ENCODE measurements at places on chromosomes 12 and 14. TPM values are rescaled to one million over a fixed set of nuclear protein-coding genes. Genes with fewer than 3 reads are reported as not detected.
A peak's percentile ranks its signal among the peaks of the same experiment; 100 is the strongest.

The HOXC10 gene
- total RNA-seq: 1.9 TPM

The ENDOU gene
- total RNA-seq: 1.6 TPM

The DPF3 gene
- total RNA-seq: 3.0 TPM

The DIP2B gene
- total RNA-seq: 45.1 TPM

The PPP1CC gene
- 152 TPM for total RNA-seq

The GLIPR1 gene
- total RNA-seq: 0.38 TPM

The RPGRIP1 gene
- 1.5 TPM for total RNA-seq

The STON2 gene
- 66.8 TPM for total RNA-seq

GRCh38 chr12:92208613-92209121 lies 63.0 kb upstream of the BTG1 start:
- DNase-seq: no peak

- DNase-seq: no peak
Observed at GRCh38 chr14:50020799-50021198, 95.6 kb downstream of the VCPKMT start.

- no peak for DNase-seq
Observed at GRCh38 chr14:35403114-35403602, 1.4 kb downstream of the NFKBIA start.

DNA sequence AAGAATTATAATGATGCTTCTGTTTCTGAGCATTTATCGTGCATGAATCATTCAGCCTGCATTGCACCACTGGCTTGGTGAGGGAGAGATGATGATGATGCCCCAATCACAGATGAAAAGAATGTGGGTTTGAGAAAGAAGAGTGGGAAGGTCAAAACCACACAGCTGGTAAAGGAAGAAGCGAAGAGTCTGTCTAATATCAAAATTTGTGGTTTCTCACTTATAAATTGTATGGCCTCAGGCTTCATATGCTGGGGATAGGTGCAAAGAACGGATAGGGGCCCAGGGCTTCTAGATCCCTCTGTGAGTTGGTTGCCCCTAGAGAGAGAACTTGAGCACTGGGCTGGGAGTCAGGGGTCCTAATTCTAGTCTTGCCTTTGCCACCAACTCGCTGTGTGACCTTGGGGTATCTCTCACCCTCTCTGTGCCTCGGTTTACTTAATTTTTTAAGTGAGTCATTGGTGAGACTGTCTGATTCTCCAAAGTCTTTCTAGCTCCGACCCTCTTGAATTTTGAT lies 2.2 kb downstream of the OASL start:
- no peak for DNase-seq

GRCh38 chr12:82474181-82474797 lies 116.0 kb downstream of the METTL25 start:
- no peak for DNase-seq

DNA sequence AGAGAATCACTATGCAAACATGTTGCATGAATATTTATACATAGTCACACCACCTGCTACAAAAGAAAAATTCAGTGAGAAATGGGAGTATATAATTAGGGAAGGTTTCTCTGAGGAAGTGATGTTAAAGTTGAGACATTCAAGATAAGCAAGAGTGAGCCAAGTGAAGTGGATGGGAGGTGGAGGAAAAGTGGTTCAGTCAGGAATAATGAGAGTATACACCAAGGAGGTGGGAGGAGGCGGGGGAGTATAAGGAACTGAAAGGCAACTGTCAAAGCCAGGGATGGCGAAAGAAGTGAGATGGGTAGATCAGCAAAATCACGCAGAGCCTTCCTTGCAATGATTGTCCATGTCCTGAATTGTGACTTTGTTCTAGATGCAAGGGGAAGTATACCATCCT lies 33.7 kb downstream of the PRKD1 start:
- DNase-seq: no peak

DNA sequence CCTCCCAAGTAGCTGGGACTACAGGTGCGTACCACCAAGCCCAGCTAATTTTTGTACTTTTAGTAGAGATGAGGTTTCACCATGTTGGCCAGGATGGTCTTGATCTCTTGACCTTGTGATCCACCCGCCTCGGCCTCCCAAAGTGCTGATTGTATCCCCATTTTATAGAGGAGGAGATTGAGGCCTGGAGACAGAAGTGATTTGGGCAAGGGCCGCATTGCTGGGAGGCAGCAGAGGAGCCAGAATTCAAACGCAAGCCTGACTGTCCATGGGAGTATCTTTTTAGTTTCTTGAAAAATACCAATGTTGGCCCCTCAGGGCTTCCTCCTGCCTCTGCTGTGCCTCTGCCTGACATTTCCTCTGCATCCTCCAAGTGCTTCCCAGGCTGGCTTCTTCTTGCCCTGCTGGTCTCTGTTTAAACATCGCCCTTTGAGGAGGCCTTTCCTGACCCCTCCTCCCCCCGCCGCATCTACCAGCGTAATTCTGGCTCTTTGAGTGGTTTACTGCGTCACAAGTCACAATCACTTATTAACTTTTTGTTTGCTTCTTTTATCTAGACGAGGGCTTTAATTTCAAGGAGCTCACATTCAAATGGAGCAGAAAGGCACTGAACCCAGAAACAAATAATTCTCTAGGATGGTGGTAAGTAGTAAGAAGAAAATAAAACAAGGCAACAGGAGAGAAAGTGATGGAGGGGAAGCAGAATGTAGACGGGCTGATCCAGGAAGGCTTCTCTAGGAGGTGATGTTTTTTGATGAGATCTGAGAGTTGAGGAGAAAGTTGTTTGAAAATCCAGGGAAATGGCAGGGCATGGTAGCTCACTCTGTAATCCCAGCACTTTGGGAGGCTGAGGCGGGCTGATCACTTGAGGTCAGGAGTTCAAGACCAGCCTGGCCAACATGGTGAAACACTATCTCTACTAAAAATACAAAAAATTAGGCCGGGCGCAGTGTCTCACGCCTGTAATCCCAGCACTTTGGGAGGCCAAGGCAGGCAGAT lies 91.0 kb upstream of the MED13L start:
- DNase-seq: peak; percentile 16

- no peak for DNase-seq
Observed at GRCh38 chr12:72296389-72296788, 24.2 kb downstream of the TRHDE start.

GRCh38 chr14:85428926-85429325 lies 101.0 kb upstream of the FLRT2 start:
- no peak for DNase-seq

GRCh38 chr12:62689042-62689839 lies 222.6 kb downstream of the MON2 start:
- no peak for DNase-seq

- peak; percentile 16 for DNase-seq
Observed at GRCh38 chr14:103385929-103386712, 906 bp downstream of the MARK3 start.
